ENCODE measurements at places on chromosomes 7 and 10.

GRCh38 chr7:52639981-52640380, 395.5 kb upstream of the POM121L12 start:
- DNase-seq, result no peak

DNA sequence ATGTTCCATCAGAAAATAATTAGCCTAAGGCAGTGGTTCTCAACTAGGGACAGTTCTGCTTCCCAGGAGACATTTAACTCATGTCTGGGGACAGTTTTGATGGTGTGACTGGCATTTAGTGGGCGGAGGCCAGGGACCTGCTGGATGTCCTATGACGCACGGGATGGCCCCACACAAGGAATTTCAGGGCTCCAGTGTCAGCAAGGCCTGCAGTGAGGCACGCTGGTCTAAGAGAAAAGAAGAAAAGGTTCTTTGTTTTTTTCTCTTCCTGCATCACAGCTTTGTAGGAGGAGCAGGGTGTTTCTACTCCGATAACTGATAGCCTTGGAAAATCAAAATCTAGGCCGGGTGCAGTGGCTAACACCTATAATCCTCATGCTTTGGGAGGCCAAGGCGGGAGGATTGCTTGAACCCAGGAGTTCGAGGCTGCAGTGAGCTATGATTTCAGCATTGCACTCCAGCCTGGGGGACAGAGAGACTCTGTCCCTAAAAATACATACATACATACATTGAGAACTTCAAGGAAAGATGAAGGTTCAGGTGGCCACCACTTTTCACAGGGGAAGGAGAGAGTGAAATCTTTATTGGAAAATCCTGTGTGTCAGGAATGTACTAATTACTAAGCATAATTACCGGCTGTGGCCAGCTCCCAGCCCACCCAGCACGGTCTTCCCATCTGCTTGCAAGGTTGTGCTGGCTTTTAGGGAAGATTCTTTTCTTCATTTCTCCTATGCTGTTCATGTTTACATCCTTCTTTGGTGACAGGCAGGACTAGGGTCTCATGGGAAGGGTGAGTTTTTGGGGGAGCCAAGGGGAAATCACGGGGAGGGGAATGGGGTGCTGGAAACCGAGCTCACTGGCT, 150.4 kb downstream of the ACTR3B start:
- no peak for DNase-seq

DNA sequence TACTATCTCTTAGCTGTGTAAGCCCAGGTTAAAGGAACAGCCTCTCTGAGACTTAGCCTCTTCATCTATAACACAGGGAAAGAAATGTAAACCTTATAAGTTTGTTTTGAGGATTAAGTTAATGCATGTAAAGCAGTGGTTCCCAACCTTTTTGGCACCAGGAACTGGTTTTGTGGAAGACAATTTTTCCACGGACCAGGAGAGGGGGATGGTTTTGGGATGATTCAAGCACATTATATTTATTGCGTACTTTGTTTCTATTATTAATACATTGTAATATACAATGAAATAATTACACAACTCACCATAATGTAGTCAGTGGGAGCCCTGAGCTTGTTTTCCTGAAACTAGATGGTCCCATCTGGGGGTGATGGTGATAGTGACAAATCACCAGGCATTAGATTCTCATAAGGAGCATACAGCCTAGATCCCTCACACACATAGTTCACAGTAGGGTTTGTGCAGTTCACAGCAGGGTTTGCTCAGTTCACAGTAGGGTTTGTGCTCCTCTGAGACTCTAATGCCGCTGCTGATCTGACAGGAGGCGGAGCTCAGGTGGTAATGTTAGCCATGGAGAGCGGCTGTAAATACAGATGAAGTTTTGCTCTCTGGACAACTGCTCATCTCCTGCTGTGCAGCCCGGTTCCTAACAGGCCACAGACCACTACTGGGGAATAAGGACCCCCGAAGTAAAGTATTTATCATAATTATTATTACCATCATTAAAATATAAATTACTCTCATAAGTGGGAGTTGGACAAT, 41.3 kb upstream of the ANK3 start:
- DNase-seq, result no peak

GRCh38 chr7:6209340-6209739, 63.1 kb downstream of the CYTH3 start:
- DNase-seq, result no peak

DNA sequence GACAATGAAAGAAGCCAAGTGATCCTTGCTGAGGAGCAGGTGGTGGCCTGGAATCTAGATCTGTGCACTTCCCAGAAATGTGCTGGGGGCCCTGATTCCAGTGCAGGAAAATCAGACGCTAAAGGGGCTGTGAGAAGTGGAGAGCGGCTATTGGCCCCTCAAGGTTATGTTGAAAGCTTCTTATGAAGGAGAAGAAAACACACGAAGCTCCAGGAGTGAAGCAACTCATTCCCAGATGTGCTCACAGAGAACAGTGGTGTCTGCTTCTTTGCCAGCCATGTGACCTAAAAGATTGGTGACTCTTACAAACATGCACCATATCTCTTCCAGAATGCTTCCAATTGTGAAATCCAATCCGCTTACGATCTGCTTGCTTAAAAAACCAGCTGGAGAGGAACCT, 679.3 kb upstream of the IGFBP3 start:
- DNase-seq, result no peak

DNA sequence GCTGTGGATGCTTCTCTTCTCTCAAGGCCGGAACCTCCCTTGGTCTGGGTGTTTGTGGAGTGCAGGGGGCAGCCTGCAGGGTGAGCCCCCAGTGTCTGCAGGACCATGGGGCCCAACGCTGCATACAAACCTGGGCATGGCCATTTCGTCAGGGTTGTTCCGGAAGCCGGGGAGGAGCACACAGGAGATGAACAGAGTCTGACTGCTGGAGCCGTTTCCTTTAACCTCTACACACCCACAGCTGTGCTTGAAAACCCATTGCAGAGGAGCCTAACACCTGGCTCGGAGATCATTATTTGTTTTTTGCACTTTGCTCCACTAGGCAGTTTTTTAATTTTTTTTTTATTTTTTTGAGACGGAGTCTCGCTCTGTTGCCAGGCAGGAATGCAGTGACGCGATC, 167.6 kb upstream of the INSYN2A start:
- DNase-seq, result no peak

DNA sequence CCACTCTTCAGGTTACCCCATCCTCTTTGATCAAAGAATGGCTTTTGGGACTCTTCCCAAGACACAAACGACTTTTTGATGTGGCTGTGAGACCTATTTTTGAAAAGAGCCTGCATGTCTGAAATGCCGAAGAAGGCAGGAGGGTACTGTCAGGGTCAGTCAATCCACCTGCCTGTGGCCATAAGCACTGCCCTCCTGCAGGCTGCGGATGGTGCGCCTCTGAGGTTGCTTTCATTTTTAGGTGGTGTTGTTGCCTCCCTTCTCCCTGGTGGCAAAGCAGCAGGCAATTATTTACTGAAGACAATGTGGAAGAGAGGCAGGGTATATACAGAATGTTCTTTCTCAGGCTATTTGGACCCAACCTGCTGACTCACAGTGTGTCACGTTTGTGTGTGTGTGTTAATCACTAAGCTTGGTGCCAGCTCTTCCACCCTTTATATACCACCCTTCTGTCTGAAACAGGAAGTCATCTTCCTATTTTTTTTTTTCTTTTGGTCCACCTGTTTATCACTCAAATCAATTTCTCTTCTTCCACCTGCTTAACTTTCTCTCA, 1421.2 kb upstream of the CELF2 start:
- no peak for DNase-seq

DNA sequence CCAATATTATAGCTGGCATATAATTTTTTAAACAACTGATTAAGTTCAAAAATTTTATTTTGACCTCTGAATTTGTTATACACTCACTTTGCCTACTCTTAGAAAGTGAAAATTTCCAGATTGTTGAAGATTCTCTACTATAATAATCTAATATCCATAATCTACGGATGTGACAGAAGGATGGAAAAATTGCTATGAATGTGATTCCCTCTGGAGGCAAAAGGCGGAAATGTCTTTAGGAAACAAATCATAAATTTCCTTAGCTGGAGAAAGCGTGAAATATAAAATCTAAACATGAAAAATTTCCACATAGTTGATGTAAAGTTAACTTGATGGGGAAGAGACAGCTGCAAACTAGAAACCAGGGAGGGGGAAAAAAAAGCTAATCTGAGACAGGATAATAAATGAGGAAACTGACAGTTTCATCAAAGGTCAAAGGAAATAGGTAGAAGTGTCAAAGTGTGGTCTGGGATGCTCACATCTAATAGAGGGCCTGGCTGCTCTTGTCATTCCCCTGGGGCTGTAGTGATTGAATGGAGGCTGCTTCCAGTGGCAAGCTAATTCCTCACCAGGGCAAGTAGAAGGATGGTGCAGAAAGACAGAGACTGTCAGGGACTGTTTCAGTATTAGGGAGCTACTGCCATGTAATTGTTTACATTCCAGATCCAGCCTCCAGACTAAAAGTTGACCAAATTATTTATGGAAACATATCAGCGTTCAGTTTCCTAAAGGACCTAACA, 264.5 kb downstream of the SDHAF3 start:
- no peak for DNase-seq

GRCh38 chr10:129023082-129023481, 444.0 kb upstream of the MGMT start:
- no peak for DNase-seq

DNA sequence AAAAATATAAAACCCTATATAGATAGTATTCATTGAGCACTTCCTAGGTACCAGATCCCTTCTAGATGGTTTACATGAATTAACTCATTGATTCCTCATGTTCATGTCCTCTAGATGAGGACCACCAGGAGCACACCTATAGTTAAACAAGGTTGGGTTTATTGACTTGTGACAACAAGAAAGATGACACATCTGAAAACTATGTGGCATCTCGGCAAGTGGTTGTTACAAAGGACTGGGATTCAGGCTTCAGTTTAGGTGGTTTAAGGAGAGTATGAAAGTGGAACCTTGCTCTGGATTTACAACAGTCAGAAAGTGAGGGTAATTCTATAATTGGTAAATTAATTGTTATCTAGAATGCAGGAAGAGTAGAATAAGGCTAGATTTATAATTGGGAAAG, 99.0 kb upstream of the PHF14 start:
- DNase-seq, result no peak

DNA sequence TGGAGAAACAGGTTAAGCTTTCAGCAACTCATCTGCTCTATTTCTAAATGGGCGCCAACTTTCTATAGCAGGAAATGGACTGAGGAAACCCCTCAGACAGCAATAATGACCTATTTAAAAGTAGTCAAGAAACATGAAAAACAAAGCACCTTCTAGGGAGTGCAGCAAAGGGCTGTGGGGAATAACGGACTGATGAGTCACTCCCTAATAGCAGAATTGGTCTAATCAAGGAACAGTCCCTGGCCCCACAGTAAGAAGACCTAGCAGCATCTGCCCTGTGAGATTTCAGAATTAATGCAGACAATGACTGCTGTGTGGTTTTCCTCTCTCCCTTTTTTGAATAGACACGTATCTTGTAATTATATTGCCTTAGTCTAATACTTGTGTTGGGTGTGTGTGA, 602.9 kb downstream of the IPMK start:
- DNase-seq, result no peak

GRCh38 chr10:119478111-119478802, 64.3 kb downstream of the RGS10 start:
- DNase-seq, result no peak

DNA sequence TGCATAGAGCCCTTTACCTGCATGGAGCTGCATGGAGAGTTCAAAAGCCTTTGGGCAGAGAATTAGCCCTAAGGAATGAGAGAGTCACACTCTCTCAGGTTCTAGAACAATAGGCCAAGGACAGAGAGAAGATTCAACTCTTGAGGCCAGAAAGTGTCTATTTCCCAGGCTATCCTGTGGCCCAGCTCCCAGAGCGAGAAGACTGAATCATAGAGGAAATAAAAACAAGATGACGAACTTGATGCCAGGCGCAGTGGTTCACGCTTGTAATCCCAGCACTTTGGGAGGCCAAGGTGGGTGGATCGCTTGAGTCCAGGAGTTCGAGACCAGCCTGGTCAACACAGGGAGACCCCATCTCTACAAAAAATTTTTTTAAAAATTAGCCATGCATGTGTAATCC, 18.3 kb upstream of the PODXL start:
- no peak for DNase-seq

GRCh38 chr7:77894574-77895091, 96.1 kb downstream of the PHTF2 start:
- DNase-seq, result no peak

DNA sequence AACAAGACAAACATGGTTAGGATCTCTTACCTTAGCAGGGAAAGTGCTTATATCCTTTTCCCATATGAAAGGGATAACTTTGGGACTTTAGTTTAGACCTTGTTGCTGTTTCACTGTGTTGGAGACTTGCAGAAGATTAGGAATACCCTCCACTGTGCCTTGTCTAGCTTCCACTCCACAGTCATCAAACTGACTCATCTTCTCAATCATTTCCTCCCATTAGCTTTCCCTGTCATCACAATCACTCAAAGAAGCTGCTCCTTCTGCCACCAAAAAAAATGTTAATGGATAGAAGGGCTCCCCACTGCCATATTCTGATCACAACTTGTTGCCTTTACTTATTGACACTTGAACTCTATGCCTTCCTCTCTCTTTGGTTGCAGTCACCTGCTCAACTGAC, 16.8 kb downstream of the GNG11 start:
- DNase-seq, result no peak

DNA sequence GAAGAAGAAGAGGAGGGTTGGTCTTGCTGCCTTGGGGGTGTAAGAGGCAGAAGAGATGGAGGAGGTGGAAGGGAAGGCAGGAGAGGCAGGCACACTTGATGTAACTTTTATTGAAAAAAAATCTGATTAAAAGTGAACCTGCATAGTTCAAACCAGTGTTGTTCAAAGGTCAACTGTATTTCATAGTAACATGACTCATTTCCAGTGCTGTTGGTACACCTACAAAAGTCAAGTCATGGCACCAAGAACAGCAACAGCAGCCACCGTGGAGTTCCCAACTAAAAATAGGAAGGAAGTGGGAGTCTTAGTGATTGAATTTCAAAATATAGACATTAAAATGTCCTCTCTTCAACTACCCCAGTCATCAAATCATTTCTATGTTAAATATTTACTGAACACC, 88.5 kb downstream of the CTNNA3 start:
- DNase-seq, result no peak

GRCh38 chr7:158834878-158835784, 5.8 kb upstream of the ESYT2 start:
- DNase-seq, result no peak

- DNase-seq, result no peak
Measured at GRCh38 chr7:151687523-151688235, 168.0 kb upstream of the RHEB start.

- DNase-seq, result no peak
Measured at GRCh38 chr7:68063171-68063570, 1066.5 kb downstream of the TYW1 start.

- no peak for DNase-seq
Measured at GRCh38 chr10:100733329-100733728, 12.1 kb upstream of the PAX2 start.

DNA sequence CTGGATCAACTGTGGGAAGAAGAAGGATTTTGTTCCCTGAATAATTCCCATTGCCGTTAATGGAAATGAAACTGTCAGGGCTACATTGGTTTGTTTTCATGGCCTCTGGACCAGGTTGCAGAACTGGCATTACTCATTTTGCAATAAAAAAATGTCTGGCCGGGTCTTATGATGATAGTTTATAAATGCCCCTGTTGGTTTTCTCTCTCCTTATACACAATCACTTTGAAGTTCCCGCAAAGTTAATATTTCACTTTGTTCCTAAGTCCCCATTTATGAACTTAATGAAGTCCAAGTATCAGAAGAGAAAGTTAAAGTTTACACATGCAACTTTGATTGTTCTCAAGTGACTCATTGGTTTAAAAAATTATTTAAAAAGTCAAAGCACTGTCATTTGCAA, 150.7 kb upstream of the PRR15 start:
- DNase-seq, result no peak

GRCh38 chr10:107098326-107098725, 66.2 kb downstream of the SORCS1 start:
- no peak for DNase-seq

- no peak for DNase-seq
Measured at GRCh38 chr10:84406561-84406960, 78.2 kb downstream of the CCSER2 start.
